ENCODE measurements at places on chromosomes 12 and 14.
A peak's percentile ranks its signal among the peaks of the same experiment; 100 is the strongest.

GRCh38 chr12:67358781-67359338 lies 89.7 kb downstream of the CAND1 start:
- peak; percentile 99 for DNase-seq

DNA sequence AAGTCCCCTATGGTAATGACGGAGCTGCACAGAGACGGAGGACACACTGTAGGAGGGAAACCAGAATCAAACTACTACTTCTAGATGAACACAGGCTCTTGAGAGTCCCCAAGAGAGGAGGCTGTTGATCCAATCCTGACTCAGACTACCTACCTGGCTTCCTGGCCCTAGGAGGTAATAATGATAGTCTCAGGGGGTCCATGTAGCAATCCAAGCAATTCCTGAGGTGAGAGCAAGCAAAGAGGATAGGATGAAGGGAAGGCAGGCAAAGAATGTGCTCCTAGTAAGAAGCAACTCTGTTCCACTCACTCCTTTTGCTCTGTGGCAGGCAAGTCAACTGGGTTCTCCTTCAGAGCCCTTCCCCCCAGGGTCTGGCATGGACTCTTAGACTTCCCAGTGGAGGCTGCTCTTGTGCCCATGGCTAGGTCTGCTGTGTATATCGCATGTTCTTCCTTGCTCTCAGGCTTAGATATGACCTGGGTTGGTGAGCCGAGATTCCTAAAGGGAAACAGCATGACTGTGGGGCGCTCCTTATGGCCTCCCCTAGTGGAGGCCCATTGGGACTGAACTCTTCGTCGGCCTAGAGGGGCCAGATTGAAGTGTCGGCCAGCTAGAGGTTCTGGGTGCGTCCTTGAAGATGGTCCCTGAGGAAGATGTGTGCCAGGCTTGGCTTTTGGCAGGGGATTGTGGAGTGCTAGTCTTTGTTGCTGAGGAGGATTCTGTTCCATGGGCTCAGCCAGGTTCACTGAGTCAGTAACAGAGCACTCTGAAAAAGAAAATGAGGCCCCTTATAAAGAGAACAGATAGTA lies 2.1 kb downstream of the TINF2 start:
- no peak for DNase-seq

DNA sequence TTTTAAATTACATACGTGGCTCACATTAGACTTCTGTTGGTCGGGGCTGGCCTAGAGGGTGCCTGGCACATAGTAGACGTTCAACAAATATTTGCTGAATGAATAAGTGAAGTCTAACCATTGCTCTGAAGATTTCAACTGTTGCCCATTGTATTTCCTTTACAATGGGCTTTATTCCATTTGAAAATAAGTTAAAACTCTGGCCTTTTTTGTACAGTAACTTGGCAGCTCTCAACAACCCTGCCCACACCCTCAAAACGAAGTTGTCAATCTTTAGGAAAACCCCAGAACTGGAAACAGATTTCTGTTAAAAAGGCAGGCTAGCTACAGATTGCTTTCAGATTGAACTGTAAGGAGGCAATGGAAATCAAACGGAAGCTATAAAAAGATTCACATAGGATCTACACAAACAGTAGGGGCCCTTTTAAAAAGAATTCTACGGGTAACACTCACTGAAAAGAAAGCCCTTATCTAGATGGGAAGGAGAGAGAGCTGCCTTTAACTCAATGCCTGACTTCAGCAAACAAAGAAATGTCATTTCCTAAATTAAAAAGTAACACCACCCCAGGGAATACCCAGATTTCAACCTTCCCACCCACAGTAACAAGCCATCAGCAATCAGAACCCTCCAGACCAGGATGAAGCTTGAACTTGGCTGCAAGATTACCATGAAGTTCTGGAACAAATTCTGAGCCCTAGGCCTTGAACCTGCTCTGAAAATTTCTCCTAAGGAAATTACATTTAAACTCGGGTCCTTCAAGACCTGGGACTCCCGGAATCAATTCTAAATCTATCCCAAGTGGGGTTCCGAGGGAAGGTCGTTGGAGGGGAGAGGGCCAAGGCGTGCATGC lies 1.4 kb downstream of the WSB2 start:
- no peak for DNase-seq

DNA sequence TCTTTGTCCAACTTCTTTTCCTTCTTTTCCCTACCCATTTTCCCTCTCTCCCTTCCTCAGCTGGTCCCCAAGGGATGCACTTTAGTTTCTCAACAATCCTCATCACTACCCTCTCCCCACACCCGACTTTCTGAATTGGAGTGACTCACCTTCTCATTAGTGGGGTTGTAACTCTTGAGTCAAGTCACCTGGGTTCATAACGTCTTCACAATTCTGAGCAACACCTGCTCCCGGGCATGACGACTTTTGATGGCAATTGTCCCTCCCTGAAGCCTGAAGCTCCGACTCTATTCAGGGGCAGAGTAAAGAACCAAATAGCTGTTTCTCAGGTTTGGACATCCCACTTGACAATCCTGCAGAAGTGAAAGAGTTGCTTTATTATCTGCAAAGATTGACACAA lies 82.7 kb upstream of the OTX2 start:
- no peak for DNase-seq

DNA sequence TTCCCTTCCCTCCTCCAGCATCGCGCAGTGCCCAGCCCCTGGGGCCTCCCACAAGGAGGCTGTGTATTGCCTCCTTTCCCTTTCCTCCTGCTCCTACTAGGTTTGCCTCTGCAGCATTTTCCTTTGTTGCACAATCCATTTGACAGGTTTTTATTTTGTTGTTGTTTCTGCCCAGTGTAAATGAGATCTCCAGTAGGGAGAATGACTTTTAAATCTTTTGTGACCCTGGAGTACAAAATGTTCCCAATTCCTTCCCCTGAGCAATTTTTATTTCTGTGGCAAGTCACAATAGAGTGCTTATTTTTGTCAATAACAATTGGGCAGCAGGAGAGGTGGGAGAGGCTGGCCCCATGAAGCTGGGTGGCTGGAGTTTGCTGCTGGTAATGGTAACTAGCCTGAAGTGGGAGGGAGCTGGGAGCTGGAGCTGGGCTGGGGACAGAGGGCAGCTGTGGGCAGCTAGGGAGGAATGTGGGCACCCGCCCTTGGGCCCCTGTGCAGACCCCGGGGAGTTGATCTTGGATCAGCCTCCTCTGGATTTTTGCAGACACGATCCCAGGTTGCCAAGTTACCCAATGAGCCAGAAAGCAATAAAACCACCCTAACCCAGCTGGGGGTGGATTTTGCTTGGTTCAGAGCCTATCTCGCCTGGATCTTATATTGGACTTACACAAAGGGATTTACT lies 160.1 kb downstream of the KTN1 start:
- DNase-seq, result no peak

DNA sequence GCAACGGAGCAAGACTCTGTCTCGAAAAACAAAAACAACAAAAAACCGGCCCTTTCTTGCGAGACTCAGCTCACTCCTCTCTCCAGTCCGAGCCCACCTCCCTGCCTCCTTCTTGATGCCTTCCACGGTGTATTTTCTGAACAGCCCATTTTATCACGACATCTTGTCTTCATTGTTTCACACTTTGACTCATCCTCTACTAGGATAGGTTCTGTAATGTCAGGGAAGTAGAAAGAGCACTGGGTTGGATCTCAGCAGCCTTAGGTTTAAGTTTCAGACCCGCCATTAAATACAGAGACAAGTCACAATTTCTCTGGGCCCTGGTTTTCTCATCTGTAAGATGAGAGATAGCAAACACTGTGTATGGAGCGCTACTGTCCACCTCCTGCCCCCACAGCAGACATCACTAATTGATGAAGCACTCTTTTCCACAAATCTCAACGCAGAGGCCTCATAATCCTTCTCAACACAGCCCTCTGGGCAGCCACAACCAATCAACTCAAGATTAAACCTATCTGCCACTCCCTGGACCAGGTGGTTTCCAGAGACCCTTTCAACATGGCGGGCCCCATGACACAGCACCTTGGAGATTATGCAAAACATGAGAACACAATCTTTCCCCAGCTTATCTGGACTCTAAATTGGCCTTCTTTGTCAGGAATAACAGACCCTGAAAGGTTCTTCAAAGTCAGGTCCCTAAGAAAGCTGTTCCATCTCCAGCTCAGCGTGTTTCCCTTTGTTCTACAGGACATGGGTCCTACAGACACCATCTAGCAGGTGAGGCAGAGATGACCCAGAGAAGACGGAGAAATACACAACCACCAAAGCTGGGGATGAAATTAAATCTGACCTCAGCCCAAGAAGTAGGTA lies 35.6 kb downstream of the CCDC88C start:
- DNase-seq, result no peak

DNA sequence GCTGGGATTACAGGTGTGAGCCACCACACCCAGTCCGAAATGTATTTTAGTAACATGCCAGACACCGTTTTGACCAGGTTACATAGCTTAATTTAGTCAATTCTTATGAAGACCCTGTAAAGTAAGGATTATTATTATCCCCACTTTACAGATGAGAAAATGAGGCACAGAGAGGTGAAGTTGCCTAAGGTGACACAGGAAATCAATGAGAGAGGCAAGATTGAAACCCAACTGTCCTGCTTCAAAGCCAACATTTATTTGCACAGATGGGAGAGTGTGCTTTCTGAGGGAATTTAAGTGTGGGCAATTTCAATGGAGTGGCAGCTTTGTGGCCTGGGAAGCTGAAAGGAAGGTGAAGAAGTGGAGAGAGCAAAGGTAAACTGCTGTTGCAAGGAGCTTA lies 19.1 kb upstream of the EPS8 start:
- DNase-seq, result no peak

DNA sequence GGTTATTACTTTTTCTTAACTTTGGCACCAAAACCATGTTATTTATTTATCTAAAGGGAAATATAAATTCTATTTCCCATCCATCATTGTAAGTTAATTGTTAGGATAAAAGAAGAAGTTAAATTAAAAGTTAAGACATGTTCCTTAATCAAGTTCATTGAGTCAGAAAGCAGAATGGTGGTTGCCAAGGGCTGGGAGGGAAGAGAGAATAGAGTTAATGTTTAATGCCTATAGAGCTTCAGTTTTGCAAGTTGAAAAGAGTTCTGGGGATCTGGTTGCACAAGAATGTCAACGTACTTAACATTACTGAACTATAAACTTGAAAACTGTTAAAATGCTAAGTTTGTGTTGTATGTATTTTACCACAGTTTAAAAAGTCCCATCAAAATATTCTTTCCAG lies 63.2 kb upstream of the NR2C1 start:
- no peak for DNase-seq

GRCh38 chr14:24376448-24377070 lies 8.6 kb downstream of the NFATC4 start:
- no peak for DNase-seq

- no peak for DNase-seq
These were observed 50.3 kb downstream of the SNAPC1 start for GRCh38 chr14:61812347-61813095.

GRCh38 chr12:42612231-42612613 lies 22.7 kb upstream of the PRICKLE1 start:
- DNase-seq, result no peak

DNA sequence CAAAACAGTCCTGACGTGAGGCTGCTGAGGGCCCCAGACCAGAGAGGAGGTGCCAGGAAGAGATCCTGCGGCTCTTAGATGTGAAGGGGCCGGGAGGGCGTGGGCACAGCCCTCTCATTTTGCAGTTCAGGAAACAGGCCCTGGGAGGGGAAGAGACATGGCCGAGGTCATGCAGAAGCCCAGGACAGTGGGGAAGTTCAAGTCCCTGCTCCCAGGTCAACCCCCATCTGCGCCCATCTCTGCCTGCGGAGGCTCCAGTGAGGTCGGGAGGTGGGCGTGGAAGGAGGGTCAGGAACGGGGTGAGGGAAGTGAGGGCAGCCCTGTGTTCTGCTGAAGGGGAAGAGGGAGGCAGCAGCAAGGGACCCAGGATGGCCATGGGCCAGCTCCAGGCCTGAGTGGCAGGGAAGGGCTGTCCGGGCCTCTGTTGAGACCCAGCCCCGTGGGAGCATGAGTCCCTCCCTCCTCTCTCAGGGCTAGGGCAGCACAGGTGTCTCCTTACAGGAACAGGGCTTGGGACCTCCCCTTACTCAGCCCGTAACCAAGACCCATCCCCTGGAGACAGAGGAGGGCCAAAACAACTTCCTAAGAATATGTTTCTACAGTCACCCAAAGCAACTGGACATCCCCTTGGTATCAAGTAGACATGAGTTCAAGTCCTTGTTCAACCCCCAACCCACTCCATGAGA lies 90.8 kb downstream of the LGMN start:
- no peak for DNase-seq

GRCh38 chr14:91254461-91254860 lies 10.0 kb upstream of the GPR68 start:
- DNase-seq, result no peak

- no peak for DNase-seq
These were observed 81.3 kb downstream of the SLC25A47 start for GRCh38 chr14:100404419-100404818.

- no peak for DNase-seq
These were observed 66.4 kb downstream of the ITPK1 start for GRCh38 chr14:93049315-93049714.

DNA sequence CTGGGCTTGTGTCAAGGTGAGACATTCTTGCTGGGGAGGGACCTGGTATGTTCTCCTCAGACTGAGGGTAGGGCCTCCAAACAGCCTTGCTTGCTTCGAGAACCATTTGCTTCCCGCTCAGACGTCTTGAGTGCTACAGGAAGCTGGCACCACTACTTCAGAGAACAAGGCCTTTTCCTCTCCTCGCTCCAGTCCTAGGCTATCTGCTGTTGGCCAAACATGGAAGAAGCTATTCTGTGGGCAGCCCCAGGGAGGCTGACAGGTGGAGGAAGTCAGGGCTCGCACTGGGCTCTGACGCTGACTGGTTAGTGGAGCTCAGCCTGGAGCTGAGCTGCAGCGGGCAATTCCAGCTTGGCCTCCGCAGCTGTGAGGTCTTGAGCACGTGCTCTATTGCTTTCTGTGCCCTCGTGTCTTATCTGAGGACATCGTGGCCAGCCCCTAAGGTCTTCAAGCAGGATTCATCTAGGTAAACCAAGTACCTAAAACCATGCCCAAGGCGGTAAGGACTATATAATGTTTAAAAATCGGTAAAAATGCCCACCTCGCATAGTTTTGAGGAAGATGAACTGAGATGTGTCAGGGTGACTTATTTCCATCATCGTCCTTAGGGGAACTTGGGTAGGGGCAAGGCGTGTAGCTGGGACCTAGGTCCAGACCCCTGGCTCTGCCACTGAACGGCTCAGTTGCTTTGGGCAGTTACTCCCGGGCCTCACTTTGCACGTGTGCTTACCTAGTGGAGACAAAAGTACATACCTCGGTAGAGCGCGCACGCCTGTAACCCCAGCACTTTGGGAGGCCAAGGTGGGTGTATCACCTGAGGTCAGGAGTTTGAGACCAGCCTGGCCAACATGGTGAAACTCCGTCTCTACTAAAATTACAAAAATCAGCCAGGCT lies 4.3 kb downstream of the GAPDH start:
- no peak for DNase-seq

GRCh38 chr14:23063601-23064000 lies 6.3 kb upstream of the CDH24 start:
- DNase-seq, result no peak

- peak; percentile 76 for DNase-seq
These were observed at the start of gene MMP14 for GRCh38 chr14:22836301-22837113. Gene MMP14, plus strand, starts transcription at chr14:22836585. Its CDS starts 233 bp downstream, at chr14:22836818.
